CD4-positive, alpha-beta T cell treated with Interleukin-21 for 1 hour (primary cell): ENCODE measurements at places on chromosomes 13 and 19.

DNA sequence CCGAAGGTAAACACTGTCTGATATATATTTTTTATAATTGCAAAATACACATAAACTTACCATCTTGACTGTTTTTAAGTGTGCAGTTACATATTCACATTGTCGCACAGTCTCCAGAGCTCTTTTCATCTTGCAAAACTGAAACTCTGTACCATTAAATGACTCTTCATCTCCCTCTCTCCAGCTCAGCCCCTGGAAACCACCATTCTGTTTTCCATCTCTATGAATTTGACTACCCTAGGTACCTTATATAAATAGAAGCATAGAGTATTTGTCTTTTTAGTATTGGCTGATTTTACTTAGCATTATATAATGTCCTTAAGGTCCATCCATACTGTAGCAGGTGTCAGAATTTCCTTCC lies 45.8 kb downstream of the LRCH1 start:
- no peak for DNase-seq

DNA sequence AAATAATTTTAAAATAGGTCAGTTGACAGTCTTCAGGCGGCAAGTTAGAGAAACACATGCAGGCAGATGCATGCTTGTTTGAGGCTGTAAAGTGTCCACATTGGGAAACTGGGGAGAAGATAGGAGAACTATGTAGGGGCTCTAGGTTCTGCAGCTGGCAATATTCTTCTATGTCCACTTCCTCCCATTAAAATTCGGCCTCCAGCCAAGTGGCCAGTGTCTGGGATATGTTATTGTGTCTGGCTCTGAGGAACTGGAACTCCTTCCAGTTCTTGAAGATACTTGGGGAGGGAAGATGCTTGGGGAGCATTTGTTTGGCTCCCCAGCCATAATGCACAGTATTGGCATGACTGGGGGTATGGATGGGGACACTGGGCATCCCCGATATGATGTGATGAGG lies 20.9 kb upstream of the KLF2 start:
- no peak for DNase-seq

DNA sequence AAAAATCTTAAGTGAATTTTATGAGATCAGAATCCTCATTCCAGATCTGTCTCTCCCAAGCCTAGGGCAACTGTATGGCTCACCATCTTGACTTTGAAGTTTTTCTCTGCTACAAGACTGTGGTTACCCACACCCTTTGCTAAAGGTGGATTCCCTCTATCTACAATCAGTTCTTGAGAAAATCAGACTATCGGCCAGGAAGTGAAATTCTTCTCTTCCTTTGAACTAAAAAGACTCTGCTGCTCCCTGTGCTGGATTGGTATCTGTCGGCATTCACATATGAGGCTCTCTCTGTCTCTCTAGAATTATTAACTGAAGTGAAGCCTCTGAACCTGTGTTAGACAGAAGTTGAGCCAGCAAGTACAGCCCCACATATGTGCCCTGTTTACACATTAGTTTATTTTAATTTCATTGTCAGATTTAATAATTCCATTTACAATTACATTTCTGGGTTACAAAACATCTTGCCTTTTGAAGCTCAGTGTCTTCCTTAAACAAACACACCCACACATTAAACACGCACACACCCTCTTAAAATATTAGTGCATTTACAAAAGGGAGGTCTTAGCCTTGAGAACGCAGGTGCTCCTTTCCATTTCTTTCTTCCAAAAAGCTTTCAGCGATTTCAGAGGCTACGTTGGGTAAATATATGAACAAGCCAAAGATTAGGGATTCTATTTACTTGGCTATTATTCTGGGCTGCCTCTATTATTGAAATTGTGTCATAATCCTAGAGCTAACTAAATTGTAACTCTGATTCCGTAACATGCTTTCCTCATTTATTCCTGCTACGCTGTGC lies 145.7 kb downstream of the MIPEP start:
- peak; percentile 58 for DNase-seq

GRCh38 chr13:112069061-112069844 lies 2.3 kb downstream of the SOX1 start:
- no peak for DNase-seq

DNA sequence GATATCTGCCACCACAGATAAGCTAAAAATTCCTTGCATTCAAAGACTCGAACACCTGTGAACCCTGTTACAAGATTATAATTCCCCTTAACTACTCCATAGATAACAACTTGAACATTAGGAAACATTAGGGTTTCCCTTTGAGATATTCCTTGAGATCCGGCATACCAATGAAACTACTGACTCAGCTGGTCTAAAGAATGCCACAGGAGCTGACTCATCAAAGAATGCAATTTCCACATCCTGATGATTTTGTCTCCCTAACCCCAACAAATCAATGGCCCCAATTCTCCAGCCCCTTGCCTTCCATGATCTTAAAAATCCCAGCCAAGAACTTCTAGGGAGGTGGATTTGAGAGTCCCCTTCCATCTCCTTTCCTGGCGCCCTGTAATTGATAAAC lies 35.6 kb upstream of the ZNF599 start:
- no peak for DNase-seq

- DNase-seq: no peak
These were observed 534.9 kb upstream of the KLF12 start for GRCh38 chr13:74669149-74669548.

GRCh38 chr19:51125421-51126075 lies 842 bp downstream of the SIGLEC9 start:
- DNase-seq: no peak

DNA sequence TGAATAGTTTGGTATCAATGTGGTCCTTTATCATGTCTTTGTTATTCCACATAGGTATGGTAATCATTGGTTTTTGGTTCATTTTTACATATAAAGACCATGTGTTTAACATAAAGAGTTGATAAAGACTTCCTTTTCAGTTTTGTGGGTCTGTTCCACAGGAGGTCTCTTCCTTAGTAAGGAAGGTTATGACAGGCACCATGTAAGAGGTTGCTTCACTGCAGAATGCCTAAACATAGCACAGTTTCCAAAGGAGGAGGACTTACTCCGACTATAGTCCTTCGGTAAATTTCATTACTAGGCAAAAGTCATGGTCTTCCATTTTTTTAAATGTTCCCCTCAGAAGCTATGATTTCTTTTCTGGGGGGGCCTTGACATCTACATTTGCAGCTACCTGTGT lies 27.1 kb upstream of the PCDH17 start:
- no peak for DNase-seq

GRCh38 chr19:4597975-4598671 lies 38.6 kb upstream of the SEMA6B start:
- DNase-seq: peak; percentile 50

DNA sequence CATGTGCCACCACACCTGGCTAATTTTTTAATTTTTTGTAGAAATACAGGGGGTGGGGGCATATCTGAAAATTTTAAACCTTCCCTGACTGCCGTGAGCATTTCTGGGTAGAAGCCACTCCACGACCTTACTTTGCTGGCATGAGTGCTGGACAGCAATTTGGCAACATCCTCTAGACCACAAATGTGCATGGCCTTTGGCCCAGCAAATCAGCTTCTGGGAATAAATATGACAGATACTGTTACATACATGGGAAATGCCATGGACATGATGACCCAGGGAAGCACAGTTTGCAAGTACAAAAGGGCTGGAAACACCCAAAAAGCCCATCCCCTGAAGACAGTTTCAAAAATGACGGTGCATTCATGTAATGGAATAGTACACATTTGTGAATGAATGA lies 3.2 kb upstream of the PVR start:
- no peak for DNase-seq

- DNase-seq: no peak
These were observed 52.4 kb downstream of the MCF2L start for GRCh38 chr13:113021391-113021790.

GRCh38 chr13:25691654-25692053 lies 319.9 kb downstream of the ATP8A2 start:
- DNase-seq: no peak

DNA sequence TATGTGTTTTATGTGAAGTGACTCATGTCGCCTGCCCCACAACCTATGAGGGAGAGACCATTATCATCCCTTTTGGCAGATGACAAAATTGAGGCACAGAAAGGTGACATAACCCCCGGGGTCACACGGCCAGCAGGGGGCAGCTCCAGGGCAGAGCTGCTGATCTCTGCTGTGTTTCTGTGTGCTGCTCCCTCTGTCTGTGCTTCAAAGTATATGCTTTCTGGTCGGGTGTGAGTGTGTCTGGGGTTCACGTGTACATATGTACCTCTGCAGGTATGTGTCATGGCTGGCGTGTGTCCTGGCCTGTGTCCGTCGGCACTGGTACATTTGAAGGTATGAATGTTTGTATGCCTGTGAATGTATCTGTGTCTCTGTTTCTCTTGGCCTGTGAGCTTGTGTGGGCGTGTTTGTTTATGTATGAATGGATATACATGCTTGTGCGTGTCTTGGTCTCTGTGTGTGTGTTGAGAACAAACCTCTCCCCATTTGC lies 7.1 kb downstream of the LIPE start:
- peak; percentile 83 for DNase-seq

DNA sequence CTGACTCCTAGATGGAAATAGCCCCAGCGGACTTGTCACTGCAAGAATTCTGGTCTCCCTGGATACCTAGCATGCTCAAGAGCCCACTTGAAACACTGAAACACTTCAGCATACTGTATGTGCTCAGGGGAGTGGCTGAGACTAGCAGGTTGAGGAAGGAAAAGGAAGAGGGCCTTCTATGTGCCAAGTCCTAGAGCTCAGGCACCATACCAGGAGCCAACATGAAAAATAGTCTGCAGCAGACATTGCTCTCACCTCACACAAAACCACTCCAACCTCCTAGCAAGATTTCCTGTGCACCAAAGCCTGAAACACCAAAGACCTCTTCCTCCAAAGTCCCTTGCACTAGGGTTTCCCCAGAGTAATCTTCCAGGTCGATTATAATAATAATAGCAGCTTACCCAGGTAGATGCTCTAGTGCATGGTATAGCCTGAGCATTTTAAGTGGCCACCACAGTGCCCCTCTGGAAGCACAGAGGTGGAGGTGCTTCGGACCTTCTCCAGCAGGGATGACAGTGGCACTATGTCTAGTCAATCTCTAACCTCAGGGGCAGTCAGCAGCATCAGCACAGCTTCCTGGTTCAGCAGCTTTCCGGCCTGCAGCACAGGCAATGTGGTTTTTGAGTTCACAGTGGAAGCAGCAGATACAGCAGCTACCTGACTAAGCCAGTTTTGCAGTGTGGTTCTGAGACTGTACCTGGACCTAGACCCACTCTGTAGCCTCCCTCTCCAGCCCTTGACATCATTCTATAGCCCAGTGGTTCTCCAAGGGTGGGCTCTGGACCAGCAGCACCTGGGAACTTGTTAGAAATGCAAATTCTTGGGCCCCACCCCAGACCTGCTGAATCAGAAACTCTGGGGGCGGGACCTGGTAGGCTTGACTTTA lies 45.6 kb upstream of the UBE2L5 start:
- DNase-seq: peak; percentile 73

DNA sequence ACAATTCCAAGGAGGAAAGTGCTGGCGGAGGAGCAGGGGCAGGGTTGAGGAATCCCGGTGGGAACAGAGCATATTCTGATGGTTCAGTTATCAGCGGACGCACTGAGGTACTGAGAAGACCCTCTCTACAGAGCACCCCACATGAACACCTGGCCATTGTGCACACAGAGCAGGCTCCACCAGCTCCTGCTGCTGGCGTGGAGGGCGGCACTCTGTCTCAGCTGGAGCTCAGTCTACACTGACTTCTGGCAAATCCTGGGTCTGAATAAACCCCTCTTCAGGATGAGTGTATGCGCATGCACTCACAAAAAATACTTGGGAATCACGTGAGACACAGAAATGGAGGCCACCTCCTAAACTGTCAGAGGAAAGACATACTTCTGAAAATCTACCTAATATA lies 114.4 kb upstream of the IRS2 start:
- DNase-seq: no peak

DNA sequence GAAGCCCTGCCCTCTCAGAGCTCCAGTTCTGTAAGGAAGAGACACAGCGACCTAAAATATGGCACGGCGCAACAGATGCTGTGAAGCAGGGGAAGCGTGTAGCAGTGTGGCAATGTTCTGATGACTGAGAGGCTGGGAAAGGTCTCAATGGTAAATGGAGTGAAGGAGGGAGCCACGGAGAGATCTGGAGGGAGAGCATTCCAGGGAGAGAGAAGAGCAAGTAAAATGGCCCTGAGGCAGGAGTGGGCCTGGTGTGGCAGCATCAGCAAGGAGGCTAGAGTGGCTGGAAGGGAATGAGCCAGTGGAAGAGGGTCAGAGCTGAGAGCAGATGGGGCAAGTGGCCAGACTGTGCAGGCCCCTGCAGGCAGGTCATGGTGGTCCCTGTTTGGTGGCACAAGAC lies 16.4 kb downstream of the RCN3 start:
- no peak for DNase-seq

DNA sequence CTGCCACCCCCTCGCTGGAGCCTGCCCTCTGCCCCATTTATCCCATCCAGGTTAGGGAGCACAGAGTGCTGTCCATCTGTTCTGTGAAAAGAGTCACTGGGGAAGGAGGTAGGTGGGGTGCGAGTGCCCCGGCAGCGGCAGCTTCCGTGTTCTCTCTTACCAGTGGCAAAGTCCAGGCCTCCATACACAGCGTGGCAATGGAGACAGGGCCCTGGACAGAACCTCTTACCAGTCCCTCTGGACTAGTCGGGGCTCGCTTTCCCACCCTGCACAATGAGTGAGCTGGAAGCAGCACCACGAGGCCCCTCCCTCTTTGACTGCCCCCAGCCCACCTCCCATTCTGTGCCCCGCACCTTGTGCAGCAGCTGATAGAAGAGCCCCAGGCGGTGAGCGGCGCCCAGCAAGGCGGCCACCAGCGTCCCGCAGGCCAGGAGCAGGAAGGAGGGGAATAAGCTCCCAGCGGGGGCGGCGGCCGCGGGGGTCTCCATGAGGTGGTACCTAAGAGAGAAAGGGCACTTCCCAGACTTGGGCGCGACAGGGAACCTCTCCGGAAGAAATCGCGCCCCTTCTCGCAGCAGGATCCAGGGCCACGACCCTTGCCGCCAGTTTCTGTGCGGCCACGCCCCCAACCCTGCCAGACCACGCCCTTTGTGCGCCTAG lies 17.5 kb downstream of the SYDE1 start:
- DNase-seq: no peak

DNA sequence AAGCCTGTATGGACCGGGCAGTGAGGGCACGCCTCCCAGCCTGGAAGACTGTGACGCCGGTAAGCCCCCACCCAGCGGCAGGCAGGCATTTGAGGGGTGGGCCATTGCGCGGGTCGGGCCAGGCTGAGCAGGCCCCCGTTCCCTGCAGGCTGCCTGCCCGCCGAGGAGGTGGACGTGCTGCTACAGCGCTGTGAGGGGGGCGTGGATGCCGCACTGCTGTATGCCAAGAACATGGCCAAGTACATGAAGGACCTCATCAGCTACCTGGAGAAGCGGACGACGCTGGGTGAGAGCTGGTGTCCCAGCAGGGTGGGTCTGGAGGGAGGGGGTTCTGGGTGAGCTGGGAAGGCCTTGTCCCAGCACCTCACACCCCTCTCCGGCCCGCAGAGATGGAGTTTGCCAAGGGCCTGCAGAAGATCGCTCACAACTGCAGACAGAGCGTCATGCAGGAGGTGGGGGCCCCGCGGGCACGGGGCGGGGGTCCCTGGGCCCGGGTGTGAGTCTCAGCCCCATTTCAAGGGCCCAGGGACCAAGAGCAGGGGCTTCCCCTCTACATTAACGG lies 7.1 kb downstream of the ARHGAP45 start:
- no peak for DNase-seq
